Fibroblast of skin of right biceps (primary cell): ENCODE measurements at places on chromosomes 12 and 14.

DNA sequence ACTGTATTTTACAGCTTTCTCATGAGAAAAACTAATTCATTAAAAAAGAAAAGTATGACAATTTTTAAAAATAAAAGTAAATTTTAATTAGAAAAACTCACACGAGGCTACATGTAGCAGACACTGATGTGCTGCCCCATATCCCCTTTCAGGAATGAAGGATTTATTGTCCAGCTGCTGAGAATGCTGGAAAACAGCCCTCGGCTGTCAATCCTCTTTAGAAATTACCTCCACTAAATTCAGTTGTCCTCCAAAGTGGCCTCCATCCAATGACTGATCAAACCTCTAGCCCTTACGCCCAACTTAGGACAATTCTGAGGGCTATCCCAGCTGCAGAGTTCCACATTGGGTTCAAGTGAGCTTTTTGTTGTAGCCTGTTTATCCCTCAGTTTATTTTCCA, 29.8 kb upstream of the AP4S1 start:
- DNase-seq = no peak

GRCh38 chr12:131636266-131636665, 74.6 kb upstream of the SFSWAP start:
- no peak for DNase-seq

DNA sequence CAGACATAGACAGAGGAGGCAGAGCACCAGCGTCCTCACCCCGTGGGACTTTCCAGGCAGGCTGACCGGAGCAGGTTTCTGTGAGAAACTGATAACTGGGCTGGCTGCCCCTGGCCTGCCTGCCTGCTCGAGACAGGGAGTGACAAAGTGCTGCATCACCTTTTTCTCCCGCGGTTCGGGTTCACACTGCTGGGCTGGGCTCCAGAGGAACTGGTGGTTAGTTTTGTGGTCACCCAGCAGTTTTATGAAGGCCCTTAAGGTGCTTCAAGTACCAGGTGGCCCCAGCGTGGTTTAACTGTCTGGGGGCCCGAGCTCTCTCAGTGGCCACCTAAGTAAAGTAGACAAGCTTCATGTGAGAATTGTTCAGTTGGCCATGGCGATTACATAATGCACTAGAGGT, 1073.6 kb downstream of the BCL11B start:
- no peak for DNase-seq

GRCh38 chr14:99576761-99577705, 27.0 kb downstream of the CCDC85C start:
- peak; percentile 25 for DNase-seq

- DNase-seq = no peak
These were observed 369.6 kb downstream of the DUSP6 start for GRCh38 chr12:88982694-88983093.

DNA sequence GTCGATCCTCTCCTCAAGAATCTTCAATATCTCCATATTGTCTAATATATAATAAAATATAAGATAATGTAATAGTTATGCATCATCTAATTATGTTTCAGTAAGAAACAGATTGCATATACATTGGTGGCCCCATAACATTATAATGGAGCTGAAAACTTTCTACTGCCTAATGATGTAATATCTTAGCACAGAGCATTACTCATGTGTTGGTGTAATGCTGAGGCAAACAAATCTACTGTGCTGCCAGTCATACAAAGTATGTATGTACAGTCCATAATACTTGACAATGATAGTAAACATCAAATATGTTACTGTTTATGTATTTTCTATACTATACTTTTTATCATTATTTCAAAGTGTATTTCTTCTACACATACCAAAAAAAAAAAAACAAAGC, 128.7 kb downstream of the CPNE8 start:
- DNase-seq = no peak

- peak; percentile 69 for DNase-seq
These were observed 126.5 kb downstream of the TMEM30B start for GRCh38 chr14:61154641-61155040.

- DNase-seq = no peak
These were observed 23.9 kb downstream of the PZP start for GRCh38 chr12:9184276-9184675.

GRCh38 chr12:607541-608001, 55.7 kb downstream of the NINJ2 start:
- DNase-seq = no peak

DNA sequence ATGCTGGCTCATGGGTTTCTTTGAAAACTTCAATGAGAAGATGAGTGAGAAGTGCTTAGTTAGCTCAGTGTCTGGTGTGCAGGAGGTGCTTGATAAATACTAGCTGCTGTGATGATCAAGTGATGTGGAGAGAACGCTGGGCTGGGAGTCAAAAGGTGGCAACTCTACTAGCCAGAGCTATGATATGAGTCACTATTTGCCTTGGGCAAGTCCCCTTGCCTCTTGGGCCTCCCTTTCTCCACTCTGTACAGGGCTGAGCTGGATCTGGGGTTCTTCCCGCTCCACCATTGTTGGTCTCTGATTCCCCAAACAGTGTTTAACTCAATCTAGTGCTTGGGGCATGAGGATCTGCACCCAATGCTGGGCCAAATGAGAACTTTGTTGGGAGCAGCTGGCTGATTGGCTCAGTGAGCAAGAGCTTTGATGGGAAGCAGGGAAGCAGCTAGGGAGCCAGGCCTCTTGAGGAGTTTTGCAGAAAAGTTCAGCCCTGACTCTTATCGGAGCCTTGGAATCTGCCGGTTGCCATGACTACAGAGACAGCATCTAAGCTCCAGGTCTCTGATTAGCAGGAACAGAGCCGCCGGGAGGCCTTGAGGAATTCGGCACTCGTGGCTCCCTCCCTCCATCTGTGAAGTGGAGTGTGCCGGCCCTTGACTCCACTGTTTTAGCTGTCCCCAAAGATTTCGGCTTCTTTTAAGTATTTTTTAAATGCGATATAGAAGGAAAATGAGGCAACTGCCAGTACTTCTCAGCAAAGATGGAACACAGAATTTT, 82.1 kb upstream of the HSPB8 start:
- DNase-seq = no peak

DNA sequence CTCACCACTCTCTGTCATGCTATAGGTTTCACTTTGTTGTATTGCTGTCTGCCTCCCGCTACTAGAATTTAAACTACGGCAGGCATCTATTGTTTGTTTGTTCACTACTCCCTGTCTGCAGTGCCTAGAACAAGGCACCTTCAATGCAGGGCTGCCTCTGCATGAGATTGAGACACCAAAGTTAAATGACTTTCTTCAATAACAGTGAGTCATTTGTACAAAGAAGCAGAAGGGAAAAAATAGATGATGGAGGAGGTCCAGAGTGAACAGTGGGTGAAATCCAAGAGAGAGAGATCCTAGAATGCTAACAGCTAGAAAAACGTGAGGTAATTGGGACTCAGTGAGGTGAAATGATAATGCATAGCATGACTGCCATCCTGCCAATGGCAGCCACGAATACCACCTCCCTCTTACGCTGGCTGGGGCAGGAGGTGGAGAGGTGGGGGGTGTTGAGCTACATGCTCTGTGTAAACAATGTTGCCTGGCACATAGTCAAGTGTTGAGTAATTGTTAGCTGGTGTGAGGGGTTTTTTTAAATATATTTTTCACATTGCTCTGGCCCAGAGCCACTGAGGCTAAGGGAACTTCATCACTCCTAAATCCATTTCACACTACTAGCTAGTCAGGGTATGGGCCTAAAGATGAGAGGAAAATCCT, 367.6 kb downstream of the RPS29 start:
- peak; percentile 3 for DNase-seq

- DNase-seq = peak; percentile 85
These were observed 132.5 kb downstream of the DAAM1 start for GRCh38 chr14:59320763-59321625.

DNA sequence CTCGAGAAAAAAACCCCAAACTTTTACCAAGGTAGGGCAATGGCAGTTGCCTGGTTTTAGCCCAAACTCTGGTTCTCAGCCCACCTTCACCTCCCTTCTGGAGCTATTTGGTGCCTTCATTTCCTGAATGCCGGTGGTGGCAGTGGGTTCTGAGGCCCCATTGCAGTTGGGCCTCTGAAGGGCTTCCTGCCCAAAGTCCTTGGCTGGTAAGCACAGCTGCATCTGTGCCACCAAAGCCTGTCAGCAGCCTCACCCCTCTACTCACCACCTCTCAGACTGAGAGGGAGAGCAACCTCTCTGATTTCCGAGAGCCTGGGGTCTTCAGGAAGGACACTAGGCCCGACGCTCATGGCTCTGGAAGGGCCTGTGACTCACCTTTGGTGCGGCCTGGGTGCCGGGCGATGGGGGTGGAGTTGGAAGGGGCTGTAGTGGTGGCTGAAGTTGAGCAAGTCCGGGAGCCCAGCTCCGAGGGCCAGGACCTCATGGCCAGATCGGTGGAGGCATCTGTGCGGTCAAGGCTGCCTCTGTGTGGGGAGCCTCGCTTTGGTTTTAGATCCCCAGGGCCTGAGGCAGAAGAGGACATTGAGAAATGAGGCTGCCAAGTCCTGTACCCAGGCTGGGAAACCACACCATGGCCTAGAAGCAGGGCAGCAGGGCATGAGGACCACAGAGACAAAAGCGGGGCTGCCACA, 38.6 kb upstream of the GPR68 start:
- DNase-seq = no peak

GRCh38 chr12:71152851-71153250, 4.9 kb downstream of the TSPAN8 start:
- no peak for DNase-seq

- no peak for DNase-seq
These were observed 33.9 kb downstream of the TPH2 start for GRCh38 chr12:71972441-71973074.
